ENCODE measurements at places on chromosomes 5 and 9.

GRCh38 chr9:14935106-14935751 is 25.0 kb upstream of the FREM1 start:
- no peak overlapping the region for H3K4me3 ChIP-seq
- peak overlapping the region; percentile 94 for H3K27ac ChIP-seq
- H3K4me1 ChIP-seq = no peaks in the 10 kb centered on the region

DNA sequence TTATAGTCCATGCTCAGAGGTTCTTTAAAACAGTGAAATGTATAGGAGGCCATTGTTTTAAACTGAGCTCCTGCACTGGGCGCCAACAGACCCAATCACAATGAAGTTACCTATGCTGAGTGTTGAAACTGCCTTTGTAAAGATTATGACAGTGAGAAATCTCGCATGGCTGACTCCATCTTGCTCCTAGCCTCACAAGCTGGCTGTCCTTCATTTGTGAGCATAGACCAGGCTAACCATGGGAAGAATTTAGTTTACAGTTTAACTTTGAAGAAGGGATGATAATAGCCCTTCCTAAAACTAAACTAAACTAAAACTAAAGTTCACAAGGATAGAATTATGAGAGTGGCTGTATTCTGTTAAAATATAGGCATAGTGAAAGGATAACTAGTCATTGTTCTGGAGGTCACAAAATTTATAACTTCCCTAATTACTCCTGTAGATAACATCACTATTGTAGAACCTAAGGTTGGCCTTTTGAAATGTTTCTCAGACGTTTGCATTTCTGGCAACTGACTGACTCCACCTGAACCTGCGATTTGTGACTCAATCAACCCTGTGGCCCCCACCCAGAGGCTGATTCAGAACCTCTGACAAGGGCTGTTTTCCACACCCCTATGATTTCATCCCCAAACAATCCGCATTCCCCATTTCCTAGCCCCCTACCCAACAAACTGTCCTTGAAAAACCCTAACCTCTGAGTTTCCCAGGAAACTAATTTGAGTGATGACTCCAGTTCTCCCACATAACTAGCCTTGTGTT is 59.1 kb downstream of the HMHB1 start:
- DNase-seq = peak; percentile 49
- H3K4me1 ChIP-seq = no peaks in the 10 kb centered on the region
- H3K27me3 ChIP-seq = no peaks in the 10 kb centered on the region
- no peak overlapping the region for H3K27ac ChIP-seq

DNA sequence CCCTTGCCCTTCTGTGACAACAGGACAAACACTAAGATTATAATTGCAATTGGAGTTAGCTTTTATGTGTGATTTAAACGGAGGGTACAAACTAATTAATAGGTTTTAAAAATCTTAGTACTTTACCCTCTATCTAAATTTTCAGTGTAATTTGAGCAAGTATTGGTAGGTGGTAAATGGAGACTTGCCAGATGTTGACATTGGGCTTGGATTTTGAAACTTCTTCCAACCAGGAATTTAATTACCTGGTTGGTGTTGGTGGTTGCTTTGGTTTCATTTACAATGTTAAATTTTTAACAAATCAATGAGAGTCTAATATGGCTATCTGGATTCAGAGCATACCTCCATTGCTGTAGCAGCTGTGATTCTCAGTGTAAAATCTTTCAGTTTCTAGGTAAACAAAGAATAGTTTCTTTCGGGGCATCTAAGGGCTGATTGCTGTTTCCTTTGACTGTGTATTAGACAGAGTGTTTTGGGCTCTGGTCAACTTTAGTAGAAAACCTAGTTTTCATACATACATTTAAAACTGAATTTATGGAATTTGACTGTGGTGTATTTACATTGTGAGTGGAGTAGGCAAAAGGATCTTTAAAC is 1.9 kb downstream of the DAPK1 start:
- no peak for DNase-seq
- H3K27ac ChIP-seq = no peak overlapping the region

- peaks cover 51% of the 10 kb centered on the region for H3K36me3 ChIP-seq
- H3K4me3 ChIP-seq = peak overlapping the region; percentile 99
- no peaks in the 10 kb centered on the region for H3K27me3 ChIP-seq
- peaks cover 14% of the 10 kb centered on the region for H3K4me1 ChIP-seq
- peak overlapping the region; percentile 69 for H3K27ac ChIP-seq
- peak; percentile 75 for DNase-seq
Measured at GRCh38 chr5:53481887-53482716, 1.7 kb downstream of the FST start.

- no peak overlapping the region for H3K4me3 ChIP-seq
- H3K27ac ChIP-seq = no peak overlapping the region
- H3K4me1 ChIP-seq = no peaks in the 10 kb centered on the region
- no peaks in the 10 kb centered on the region for H3K27me3 ChIP-seq
- H3K36me3 ChIP-seq = no peaks in the 10 kb centered on the region
Measured at GRCh38 chr9:17730899-17731298, 152.0 kb downstream of the SH3GL2 start.

GRCh38 chr5:62266573-62266972 is 39.4 kb upstream of the KIF2A start:
- no peaks in the 10 kb centered on the region for H3K36me3 ChIP-seq
- H3K4me1 ChIP-seq = no peaks in the 10 kb centered on the region
- no peak for DNase-seq
- no peak overlapping the region for H3K27ac ChIP-seq

- H3K27ac ChIP-seq = no peak overlapping the region
- H3K27me3 ChIP-seq = no peaks in the 10 kb centered on the region
- no peak overlapping the region for H3K4me3 ChIP-seq
Measured at GRCh38 chr5:67495072-67495471, 298.5 kb upstream of the CD180 start.

- no peaks in the 10 kb centered on the region for H3K36me3 ChIP-seq
- no peaks in the 10 kb centered on the region for H3K4me1 ChIP-seq
- no peaks in the 10 kb centered on the region for H3K27me3 ChIP-seq
- no peak overlapping the region for H3K4me3 ChIP-seq
- H3K27ac ChIP-seq = no peak overlapping the region
Measured at GRCh38 chr5:84372066-84372695, 12.5 kb downstream of the EDIL3 start.

DNA sequence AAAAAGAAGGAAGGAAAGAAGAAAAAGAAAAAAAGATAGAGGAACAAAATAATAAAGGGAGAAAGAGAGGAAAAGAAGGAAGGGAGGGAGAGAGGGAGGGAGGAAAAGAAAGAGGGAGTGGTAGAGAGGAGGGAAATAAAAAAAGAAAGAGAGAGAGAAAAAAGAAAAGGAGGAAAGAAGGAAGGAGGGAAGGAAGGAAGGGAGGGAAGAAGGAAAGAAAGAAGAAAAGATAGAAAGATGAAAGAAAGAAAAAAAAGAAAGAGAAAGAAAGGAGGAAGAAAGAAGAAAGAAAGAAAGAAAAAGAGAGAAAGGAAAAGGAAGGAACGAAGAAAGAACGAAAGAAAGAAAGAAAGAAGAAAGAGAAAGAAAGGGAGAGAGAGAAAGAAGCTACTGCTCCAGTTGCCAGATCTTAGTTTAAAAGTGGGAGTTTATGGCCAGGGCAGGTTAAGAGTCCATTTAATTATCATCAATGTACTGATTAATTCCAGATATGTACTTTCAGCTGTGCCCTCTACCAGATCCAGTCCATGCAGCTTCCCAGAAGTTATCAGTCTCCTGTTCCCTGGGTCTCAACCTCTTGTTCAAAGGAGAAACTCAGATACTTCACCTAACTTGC is 1378.5 kb upstream of the NUDT12 start:
- no peak overlapping the region for H3K27ac ChIP-seq
- no peak for DNase-seq
- no peak overlapping the region for H3K4me3 ChIP-seq
- no peaks in the 10 kb centered on the region for H3K27me3 ChIP-seq
- no peaks in the 10 kb centered on the region for H3K4me1 ChIP-seq
- no peaks in the 10 kb centered on the region for H3K36me3 ChIP-seq

DNA sequence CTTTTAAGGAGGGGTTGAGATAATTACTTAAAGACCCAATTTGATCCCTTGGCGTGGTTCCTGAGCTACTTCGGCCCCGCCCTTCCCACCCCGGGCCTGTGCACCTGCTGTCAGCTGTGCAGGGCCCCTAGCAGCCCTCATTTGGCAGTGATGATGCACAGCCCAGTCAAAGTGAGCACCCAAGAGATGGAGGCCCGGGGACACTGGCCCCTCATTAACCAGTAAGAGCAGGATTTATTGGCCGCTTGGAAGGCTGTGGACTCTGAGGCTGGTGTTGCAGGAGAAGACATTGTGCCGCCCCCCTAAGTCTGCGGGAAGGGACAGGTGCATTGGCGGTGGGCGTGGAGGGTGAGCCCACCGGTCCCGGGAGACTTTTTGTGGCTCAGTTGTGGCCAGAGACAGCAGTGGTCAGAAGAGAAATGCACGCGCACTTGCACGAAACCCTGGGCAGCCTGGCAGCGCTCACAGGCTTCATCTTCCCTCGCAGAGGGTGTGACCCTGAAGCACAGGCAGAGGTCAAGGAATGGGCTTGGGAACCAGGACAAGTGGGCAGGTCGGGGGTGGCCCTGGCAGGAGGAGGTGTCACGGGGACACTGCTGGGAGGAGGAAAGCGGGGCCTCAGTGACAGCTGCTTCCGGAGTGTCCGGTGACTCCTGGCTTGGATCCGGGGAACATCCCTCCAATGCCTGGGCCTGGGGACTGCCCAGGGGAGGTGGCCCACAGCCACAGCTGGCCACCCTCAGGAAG is 74.0 kb upstream of the RXRA start:
- H3K27me3 ChIP-seq = no peaks in the 10 kb centered on the region
- H3K36me3 ChIP-seq = no peaks in the 10 kb centered on the region
- DNase-seq = no peak
- no peaks in the 10 kb centered on the region for H3K4me1 ChIP-seq
- no peak overlapping the region for H3K4me3 ChIP-seq

GRCh38 chr5:131305138-131305689 is 41.4 kb downstream of the CDC42SE2 start:
- H3K27ac ChIP-seq = no peak overlapping the region
- no peaks in the 10 kb centered on the region for H3K36me3 ChIP-seq
- H3K4me1 ChIP-seq = no peaks in the 10 kb centered on the region
- no peak for DNase-seq

GRCh38 chr9:21864505-21864904 is 62.1 kb downstream of the MTAP start:
- DNase-seq = no peak
- H3K36me3 ChIP-seq = peaks cover 97% of the 10 kb centered on the region
- H3K27ac ChIP-seq = no peak overlapping the region
- H3K4me3 ChIP-seq = no peak overlapping the region

DNA sequence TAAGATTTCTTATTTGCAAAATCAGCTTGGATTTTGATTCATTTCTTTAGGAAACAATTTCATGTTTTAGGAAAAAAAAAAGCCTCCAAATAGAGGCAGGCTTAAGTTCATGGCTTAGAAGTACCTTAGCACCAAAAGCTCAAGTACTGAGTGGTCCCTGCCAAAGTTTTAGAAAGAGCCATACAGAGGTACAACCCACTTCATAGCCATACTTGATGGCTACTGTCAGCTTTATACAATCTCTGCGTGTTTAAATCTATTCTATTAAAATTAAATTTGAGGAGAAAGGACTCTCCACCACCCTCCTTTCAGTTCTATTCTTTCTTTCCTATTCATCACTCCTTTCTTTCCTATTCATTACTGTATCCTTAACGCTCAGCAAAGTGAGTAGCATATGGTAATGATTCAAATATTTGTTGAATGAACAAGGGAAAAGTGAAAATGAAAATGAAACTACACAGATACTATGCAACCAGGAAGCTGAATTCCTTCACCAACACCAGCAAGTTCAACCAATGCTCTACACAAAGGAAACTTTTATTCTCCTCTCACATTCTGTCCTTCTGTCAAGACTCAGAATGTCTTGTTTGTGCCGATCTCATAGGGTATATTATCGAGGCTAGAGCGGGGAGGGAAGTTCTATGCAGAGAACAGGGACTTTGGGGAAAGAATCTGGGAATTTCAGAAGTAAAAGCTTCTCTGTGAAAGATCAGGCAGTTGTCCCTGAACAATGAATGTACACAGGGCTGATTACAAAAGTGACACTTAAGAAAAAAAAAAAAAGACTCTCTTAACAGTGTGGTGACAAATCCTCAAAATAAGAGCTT is 138.6 kb upstream of the SPEF2 start:
- DNase-seq = no peak
- H3K4me3 ChIP-seq = no peak overlapping the region
- H3K27me3 ChIP-seq = no peaks in the 10 kb centered on the region
- H3K36me3 ChIP-seq = no peaks in the 10 kb centered on the region

- no peaks in the 10 kb centered on the region for H3K36me3 ChIP-seq
- peaks cover 90% of the 10 kb centered on the region for H3K27me3 ChIP-seq
- H3K4me1 ChIP-seq = no peaks in the 10 kb centered on the region
- peak; percentile 93 for DNase-seq
- peak overlapping the region; percentile 77 for H3K4me3 ChIP-seq
Measured at GRCh38 chr5:170681013-170681433, 102.5 kb upstream of the GABRP start.

DNA sequence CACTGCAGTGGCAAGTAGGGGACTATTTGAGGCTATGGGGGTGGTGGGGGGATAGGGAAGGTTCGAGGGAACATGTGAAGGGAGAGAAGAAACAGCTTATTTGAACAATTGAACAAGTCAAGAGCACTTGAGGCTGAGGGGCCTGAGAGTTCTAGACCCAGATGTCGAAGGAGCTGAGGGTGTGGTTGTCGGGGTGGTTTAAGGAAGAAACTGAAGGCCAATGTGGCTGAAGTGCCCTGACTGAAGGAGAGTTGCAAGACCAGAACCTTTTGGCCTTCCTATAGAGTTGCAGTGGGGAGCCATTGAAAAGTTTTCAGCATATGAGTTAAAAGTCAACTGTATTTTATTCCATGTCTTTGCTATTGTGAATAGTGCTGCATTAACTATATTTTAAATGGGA is 19.1 kb downstream of the FOCAD start:
- no peak overlapping the region for H3K27ac ChIP-seq
- no peaks in the 10 kb centered on the region for H3K27me3 ChIP-seq
- H3K4me1 ChIP-seq = peaks cover 3% of the 10 kb centered on the region
- H3K4me3 ChIP-seq = no peak overlapping the region
- DNase-seq = no peak

GRCh38 chr9:84969084-84969483 is 299.6 kb downstream of the NTRK2 start:
- no peaks in the 10 kb centered on the region for H3K4me1 ChIP-seq
- no peak overlapping the region for H3K4me3 ChIP-seq
- H3K36me3 ChIP-seq = no peaks in the 10 kb centered on the region

GRCh38 chr5:93034621-93035590 is 546.1 kb downstream of the NR2F1-AS1 start:
- H3K27ac ChIP-seq = peak overlapping the region; percentile 32
- H3K4me1 ChIP-seq = no peaks in the 10 kb centered on the region
- DNase-seq = no peak
- no peak overlapping the region for H3K4me3 ChIP-seq

- no peaks in the 10 kb centered on the region for H3K36me3 ChIP-seq
- H3K4me3 ChIP-seq = peak overlapping the region; percentile 78
- no peaks in the 10 kb centered on the region for H3K27me3 ChIP-seq
- DNase-seq = no peak
- no peak overlapping the region for H3K27ac ChIP-seq
Measured at GRCh38 chr5:119410448-119411159, 41.7 kb upstream of the HSD17B4 start.

All from endodermal cell (in vitro differentiated cells).